ENCODE measurements at places on chromosomes 1 and 21.
A peak's percentile ranks its signal among the peaks of the same experiment; 100 is the strongest.

GRCh38 chr21:31644643-31645042 lies 14.8 kb upstream of the SOD1 start:
- no peak for DNase-seq

DNA sequence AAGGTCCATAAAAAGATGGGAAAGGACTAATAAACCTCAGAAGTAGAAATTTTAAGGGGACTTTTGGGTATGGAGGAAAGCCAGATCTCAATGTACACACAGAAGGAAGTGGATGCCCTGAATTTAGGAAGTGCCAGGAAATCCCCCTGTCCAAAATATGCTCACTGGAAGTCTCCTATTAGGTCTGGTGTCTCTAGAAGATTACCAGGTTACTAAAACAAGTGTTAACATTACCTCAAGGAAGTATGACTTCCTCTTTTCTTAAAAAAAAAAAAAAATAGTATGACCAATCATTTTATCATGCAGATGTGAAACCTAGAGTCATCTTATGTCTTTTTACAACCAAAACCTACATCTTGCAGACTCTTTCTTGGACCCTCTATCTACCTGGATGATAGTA lies 30.7 kb downstream of the CD58 start:
- no peak for DNase-seq

DNA sequence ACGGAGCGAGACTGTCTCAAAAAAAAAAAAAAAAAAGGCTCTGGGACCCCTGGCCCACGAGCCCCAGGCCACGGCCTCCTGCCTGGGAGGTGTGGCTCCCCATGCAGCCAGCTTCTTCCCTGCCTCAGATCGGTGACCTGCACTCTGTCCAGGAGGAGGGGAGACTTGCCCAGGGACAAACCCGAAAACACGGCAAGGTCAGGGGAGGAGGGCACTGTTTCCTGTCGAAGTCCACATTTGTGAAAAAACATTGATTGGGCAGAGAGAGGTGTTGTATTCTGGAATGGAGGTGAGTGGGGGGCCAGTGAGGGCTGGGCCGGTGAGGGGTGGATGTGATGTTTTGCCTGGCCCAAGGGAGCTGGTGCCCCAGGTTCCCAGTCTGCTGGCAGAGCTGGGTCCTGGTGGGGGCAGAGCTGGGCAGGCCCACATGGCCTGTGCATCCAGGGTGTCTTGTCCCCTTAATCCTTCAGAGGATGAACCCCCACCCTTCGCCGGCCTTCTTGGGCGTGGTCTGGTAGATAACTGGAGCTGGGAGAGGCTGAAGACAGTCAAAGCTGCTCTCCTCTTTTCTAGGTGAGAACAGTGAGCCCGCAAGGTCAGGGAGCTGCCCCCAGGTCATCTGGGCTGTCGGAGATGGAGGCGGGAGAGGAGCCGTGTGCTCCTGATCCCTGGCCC lies 12.4 kb upstream of the FAAP20 start:
- DNase-seq, result no peak

DNA sequence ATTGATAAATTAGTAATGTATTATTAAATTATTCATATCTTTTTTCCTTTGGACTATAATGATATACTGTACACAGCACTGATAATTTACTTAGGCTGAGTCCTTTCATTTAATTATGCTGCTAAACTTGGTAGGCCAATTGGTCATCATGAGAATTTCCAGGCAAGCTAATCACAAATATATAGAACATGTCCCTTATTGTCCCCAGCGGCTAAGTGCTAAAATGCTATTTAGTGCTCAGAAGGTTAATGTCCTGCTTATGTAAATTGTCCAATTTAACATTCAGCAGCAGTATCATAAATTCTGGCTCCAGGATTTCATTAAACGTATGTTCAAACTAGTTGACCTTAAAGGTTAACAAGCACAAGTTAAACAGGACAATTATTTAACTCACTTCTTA lies 30.0 kb upstream of the RRP15 start:
- DNase-seq, result no peak

- DNase-seq, result no peak
These were observed 57.6 kb downstream of the PCNT start for GRCh38 chr21:46381541-46381940.

DNA sequence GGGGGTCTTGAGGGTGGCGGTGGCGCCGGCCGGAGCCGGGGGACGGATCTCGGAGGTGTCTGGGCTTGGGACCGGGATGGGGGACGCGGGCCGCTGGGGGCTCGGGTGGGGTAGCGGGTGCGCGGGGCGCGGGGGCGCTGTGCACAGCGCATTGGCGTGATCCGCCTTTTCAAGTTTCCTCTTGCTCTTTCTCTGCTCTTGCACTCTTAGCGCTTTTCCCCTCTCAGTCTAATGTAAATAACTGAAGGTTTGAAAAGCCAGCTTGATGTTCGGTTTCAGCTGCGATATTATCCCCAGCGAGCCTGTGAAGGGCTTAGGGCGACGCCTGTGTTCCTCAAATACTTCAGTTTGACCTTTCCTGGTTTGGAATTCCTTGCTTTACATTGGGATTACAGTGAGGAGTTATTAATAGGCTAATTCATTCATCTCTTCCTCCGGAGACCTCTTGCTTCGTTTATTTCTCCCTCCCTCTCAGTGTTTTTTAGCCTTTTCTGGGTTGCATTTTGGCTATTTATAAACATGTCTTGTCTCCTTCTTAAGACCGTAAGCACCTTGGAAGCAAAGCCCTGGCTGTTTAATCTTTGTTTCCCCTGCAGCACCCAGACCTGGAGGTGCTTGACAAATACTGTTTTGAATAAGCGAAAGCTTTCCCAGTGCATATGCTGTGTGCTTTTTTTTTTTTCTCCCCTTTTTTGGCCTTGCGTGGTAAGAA lies 693 bp downstream of the RAB4A start:
- DNase-seq, result peak; percentile 33

- no peak for DNase-seq
These were observed 11.4 kb downstream of the RNF11 start for GRCh38 chr1:51247499-51247898.

DNA sequence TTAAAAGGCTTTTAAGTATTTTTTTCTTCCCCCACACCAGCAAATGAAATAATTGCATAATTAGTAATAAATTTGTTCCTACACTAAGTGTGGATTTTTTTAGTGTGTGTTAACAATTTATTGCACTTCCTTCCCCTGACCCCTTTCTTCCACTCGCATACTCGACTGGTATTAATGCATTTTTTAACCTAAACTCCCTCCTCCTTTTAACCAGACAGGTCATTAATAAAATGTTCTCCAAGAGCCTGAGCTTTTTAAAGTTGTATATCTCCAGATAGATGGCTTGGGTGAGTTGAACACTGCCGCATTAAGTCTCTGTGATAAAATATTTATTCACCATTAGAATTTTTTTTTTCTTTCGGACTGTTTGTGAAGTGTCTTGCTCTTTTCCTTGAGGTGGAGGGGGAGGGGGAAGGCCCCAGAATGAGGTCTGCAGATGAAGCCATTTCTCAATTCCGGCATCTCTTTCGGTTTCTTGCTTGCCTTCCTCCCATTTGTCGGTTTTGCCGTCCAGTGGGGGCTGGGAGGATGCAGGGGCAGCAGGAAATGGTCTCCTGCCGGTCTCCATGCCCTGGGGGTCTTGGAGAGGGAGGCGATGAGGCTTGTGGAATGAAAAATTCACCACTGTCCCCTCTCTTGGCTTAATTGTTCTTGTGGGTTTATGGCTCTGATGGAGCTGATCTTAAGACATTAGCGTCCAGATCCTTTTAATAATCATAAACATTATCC lies 64.1 kb upstream of the ACTL8 start:
- no peak for DNase-seq

DNA sequence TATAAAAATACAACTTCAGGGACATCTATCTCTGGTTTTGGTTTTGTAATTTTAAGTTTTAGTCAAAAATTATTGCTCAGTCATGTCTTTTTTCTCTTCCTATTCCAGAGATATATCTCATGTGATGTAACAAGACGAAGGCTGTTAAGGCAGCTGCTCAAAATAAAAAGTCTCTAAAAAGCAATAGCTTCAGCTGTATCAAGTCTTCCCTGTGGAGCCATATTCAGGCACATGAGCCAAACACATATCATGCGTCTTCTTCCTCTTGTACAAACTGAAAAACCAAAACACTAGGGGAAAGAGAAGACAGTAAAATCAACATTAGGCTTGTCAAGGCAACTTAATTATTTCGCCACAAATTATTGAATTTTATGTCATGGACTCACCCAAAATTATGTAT lies 240.7 kb downstream of the NRIP1 start:
- no peak for DNase-seq

DNA sequence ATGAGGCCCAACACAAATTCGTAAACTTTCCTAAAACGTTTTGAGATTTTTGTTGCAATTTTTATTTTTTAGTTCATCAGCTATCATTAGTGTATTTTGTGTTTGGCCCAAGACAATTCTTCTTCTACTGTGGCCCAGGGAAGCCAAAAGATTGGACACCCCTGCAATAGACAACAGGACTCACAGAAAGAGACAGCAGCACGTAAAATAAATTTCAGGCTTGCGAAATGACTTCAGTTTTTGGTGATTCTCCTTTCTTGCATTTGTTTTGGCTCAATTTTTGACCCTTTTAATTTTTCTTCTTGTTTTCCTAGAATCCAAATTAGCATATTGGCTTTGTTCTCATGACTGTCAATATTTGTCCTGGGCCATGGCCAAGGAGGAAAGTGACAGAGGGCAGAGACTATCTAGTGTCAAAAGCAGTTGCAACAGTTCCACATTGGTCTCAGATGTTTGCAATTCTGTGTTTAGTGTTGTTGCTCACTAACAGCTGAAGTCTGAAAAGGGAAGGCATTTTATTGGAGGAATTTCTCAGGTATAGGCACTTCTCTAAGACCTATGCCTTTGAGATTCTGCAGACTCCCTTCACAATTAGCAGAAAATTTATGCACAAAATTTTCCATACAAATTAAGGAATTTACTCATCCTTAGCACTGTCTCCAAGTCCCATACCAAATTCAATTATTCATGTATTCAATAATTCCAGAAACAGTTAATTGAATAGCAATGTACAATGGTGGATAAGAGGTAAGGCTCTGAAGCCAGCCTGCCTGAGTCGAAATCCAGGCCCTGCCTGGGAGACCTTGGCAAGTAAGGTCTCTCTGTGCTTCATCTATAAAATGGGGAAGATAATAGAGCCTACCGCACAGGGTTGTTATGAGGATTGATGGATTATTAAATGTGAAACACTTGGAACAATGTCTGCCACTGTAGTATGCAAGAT lies 160.9 kb upstream of the IVNS1ABP start:
- no peak for DNase-seq

DNA sequence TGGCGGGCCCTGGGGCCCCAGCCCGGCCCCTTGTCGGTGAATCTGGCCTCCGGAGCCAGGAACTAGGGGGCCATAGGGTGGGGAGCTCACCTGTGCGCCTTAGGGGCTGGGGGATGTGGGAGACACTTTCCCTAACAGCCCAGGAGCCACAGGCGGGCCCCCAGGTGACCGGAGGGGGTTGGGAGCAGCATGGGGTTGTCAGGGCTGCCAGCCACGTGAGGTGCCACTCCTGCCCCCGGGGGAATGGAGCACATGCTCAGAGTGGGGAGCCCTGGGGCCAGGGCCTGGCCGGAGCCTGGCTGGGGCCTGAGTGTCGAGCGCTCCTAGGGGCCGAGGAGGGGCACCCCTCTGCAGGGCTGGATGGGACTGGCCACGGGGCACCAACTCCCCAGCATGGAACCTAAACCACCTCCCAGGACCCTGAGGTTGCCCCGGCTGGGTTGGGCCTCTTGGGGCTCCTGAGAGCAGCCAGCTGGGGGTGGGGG lies 19.9 kb downstream of the PRXL2B start:
- no peak for DNase-seq
